RWPE1 (cell line): ENCODE measurements at places on chromosomes 2 and 18.

DNA sequence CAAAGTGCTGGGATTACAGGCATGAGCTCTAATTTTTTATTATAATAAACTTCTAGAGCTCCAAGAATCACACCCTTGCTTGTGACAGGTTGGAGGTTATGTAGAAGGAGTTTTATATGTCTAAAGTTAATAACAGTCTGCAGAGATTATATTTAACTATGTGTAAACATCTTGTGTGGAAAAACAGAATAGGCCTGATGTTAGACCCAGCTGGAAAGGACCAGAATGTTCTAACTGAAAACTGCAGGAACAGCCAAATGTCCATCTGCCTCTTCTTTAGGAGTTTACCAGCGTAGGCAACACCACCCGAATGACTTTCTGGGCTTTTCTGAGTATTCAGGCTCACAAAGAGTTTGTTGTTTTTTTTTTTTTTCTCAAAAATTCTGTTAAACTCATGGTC, 67.1 kb upstream of the CDCA7 start:
- DNase-seq, result no peak

- DNase-seq, result no peak
Observed at GRCh38 chr2:57278451-57278850, 768.2 kb upstream of the VRK2 start.

DNA sequence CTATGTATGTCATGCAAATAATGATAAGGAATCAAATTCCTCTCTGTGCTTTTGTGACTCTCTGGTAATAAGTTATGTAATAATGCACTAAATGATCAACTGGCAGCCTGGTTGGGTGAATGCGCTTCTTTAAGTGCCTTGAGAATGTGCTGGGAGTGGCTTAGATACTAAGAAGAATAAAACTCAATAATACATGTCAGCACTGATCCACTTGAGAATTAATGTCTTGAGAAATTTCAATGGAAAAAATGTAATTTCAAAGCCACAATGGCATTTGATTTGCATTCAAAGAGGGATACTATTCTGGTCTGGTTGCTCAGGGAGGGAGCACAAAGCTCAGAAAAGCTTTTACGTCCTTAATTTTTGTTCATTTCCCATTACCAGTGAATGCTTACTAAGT, 137.7 kb upstream of the MMADHC start:
- no peak for DNase-seq

DNA sequence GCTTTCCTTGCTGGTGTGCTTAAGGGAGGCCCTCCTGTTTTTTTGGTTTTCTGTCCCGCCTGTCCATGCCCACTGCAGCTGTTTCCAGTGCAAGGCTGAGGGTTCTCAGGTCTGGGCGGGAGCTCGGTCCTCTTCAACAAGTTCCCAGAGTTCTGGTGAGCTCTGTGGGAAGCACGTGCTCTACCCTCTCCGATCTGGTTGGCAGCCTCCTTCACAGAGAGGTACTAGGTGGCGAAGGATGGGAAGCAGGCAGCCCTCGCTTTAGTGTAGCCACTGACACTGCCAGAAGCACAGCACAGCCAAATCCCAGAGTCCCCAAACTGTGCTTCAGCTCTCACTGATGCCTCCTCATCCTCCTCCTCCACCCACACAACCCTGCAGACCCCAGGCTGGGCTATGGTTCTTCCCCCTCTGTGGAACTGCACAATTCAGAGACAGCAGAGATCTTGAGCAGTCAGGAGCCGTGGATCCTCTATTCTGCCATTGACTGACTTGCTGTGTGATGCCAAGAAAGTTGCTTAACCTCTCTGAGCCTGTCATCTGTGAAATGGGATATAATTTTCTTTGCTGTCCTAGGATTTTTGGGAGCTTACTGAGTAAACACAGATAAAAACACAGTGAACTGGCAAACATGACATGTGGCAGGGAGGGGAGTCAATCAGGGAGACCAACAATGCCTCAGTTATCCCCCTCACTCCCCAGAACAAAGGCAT, 157.3 kb downstream of the MSH2 start:
- DNase-seq, result no peak
